ENCODE measurements at places on chromosomes 5 and 9.

DNA sequence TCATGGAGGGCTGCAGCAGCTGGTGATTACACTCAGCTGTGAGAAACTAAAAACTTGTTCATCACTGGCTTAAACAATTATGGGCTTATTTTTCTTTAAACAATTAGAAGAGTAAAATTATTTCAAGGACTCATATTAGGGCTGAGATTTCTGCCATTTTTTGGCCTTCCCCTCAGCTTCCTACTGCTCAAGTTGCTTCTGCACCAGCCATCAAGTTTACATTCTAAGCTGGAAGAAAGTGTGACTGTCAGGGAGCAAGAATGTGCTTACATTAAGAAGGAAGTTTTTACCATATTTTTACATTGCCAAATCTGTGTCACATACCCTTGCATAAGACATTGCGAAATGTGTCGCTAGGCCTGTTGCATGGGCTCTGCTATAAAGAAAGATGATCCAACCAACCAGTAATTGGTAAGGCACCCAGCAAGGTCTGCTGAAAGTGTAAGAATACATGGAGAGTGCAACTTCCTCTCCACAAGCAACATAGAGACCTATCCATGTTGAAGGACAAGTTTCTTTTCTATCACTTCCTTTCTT, 260.3 kb upstream of the CDH10 start:
- no peak for DNase-seq

GRCh38 chr5:134018154-134018985, 13.6 kb upstream of the VDAC1 start:
- no peak for DNase-seq

- DNase-seq = no peak
These were observed 378.1 kb upstream of the RFX3 start for GRCh38 chr9:3903906-3904305.

GRCh38 chr5:3598207-3598606, 2.6 kb downstream of the IRX1 start:
- no peak for DNase-seq

- peak; percentile 38 for DNase-seq
These were observed 75.5 kb downstream of the SGCD start for GRCh38 chr5:156402387-156402921.

- no peak for DNase-seq
These were observed 361.1 kb upstream of the IRX1 start for GRCh38 chr5:3234566-3234965.

DNA sequence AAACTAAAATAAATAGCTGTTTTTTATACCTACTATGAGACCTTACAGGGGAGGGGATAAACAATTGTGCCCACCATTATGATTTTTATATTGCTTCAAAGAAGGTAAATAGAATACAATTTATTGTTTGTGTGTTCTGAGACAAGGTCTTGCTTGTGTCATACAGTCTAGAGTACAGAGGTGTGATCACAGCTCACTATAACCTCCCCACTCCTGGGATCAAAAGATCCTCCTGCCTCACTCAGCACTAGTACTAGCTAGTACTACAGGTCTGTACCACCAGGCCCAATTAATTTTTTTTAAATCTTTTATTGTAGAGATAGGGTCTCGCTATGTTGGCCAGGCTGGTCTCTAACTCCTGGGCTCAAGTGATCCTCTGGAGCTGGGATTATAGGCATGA, 11.3 kb downstream of the TLE1 start:
- DNase-seq = no peak

GRCh38 chr9:107976767-107977166, 487.2 kb upstream of the KLF4 start:
- no peak for DNase-seq

DNA sequence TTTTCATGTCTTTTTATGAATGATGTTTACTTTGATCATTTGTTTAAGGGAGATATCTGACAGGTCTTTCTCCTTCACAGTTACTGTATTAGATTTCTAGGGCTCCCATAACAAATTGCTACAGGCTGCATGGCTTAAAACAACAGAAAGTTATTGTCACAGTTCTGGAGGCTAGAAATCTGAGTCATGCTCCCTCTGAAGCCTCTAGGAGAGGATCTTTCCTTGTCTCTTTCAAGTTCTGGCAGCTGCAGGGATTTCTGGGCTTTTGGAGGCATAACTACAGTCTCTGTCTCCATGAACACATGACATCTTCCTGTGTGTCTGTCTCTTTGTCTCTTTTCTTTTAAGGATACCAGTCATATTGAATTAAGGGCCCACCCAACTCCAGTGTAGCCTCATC, 557.3 kb upstream of the SEMA6A start:
- DNase-seq = no peak

DNA sequence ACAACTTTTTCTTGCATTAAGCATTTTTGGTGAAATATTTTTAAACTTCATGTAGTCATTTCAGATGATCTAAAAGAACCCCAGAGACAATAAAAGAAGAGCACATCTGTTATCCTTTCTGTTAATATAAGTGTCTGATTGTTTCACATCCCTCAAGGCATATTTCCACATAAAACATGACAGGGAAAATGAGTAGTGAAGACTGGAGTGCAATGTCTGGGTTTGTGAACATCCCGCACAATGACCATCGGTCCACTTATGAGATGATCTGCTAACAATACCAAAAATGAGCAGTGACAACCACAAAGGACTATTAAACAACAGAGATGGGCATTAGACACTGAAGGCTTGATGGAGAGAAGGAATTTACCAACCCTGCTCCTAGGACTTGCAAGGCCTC, 209.1 kb downstream of the NR2F1-AS1 start:
- no peak for DNase-seq

- DNase-seq = no peak
These were observed 340.4 kb upstream of the RGMB start for GRCh38 chr5:98433022-98433421.

DNA sequence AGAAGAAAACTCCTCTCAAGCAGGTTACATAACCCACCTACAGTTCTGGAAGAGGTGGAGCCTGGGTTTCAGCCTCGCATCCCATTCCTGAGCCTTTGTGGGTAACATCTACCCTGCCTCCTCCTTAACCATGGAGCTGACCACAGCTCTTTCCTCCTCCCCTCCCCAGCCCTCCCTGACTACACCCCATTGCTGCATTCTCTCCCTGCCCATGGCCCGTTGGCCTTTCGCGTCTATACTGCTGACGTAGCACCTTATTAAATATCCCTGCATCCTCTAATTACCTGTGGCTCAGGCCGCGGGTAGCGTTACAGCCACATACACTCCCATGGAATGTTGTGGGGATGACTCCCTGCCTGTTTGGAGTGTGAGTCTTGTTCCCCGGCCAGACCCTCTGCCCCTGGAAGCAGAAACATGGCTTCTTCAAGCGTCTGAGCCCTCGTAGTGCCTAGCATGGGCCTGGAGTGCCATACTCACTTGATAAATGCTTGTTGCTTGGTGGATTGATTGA, 72.8 kb downstream of the WWC1 start:
- DNase-seq = no peak

DNA sequence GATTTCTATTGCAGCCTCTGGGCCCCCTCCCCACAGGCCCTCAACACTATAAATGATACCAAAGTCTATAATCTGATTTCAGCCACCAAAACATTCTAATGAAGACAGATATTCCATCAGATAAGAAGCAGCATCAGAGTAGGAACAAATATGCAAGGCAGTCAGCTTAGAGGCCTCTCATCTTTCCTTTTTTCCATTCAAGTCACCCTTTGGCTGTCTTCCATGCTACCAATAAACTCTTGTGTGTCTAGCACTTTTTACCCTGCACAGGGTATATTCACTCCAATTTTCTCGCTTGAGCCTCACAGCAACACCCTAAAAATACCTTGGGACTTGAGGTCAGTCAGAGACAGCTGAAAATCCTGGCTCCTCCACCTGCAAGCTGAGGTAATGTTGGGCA, 193.7 kb downstream of the BRINP1 start:
- DNase-seq = no peak

DNA sequence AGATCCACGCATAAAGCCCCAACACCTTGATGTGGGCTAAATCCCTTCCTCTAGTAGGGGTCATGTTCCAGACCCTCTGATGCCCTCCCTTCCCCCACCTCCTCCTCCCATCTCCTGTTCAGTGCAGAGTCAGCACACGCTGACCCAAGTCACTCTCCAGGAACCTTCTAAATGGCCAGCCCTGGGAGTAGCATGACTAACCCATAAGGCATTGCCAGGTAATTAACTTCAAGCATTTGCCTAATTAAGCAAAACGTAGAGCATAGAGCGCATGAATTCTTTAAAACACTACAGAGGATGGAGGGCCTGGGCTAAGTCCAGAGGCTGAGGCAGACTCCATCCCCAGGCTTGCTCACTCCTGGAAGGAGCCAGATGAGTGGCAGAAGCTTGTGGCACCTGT, 276.3 kb upstream of the MSX2 start:
- no peak for DNase-seq

DNA sequence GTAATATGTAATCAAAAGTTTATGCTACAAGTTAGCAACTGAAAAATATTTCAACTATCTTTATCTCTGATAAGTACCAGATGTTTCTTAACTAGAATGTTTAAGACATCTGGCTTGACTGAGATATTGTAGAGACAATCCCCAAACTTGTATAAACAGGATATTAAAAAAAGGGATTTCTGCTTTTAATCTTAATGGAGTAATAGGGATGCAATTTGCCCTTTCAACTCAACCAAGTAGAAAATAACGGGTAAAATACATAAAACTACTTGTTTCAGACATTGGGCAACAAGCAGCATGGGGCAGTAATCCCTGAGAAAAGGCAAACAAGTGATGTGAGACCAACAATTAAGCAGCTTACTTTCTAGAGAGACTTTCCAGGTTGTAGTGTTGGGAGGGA, 9.4 kb upstream of the ADAMTS12 start:
- no peak for DNase-seq

DNA sequence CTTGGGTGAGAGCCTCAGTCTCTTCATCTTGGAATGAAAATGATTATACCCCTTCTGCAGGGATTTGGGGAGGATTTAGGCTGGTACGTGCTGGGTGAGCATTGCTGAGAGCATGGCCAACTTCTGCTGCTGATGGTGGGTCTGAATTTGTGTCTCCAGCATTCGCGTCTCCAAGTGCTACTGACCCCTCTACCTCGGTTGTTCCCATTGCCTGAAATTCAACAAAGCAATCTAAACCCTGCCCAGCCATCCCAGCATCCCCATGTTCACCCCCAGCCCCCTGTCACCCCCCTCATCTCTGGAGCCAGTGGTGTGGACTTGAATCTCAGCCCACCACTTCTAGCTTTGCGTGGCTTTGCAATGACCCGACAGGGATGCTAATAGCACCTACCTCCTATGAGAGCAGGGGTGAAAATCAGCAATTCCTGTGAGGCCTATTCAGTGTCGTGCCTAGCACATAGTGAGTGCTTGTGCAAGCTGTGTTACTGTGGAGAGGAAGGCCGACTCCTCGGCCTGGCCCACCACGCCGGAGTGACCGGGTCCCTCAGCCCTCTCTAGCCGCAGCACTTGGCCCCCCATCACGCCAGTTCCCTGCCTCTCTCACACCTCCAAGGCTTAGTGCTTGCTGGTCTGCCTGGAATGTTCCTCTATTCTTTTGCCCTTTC, 43.4 kb upstream of the SH3PXD2B start:
- DNase-seq = no peak

DNA sequence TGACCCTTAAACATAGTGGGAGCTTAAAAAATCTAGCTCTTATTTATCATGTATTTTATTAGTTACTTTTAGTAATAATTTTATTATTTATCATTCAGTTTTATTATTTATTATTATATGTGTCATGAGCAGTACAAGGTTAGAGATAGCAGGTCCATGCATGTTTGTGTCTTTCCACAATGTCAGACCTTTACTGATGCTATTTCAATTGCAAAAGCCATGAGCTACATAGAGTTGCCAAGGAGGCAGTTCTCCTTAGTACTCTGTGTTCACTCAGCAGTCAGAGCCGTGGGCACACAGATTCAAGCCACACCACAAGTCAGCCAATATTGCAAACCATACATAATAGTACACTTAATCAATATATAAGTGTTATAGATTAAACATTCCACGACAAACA, 157.9 kb upstream of the NTRK2 start:
- DNase-seq = no peak

DNA sequence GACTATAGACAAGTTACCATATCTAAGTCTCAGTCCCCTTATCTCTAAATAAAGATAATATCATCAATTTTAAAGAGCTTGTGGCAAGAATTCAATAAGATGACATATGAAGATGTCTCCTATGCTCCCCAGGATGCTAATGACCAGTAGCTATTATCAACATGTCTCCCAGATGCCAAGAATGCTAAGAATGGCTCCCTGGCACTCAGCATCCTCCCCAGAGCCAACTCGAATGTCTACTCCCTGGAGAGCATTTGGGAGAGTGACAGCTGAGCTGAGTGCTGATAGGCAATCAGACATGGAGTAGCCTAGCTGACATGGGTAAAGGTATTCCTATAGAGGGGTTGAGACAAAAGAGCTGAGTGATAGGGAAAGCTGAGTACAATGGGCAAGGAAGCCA, 15.9 kb downstream of the P4HA2 start:
- no peak for DNase-seq

DNA sequence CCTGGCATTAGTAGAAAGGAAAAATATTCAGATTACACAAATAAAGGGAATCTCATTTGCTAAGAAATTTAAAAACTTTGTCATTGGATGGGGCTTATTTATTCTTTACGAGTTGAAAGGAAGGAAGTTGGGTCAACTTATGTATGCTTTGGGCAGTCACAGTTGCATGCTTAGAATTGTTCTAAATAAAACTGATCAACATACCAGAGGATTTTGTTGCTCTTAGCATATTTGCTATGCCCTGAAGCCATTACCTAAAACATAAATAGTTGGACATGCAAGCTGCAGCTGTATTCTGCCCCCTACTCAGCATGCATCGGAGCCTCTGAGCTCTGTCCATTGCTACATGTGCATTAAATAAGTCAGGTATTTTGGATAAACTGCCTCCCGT, 172.7 kb upstream of the MEF2C start:
- DNase-seq = no peak

DNA sequence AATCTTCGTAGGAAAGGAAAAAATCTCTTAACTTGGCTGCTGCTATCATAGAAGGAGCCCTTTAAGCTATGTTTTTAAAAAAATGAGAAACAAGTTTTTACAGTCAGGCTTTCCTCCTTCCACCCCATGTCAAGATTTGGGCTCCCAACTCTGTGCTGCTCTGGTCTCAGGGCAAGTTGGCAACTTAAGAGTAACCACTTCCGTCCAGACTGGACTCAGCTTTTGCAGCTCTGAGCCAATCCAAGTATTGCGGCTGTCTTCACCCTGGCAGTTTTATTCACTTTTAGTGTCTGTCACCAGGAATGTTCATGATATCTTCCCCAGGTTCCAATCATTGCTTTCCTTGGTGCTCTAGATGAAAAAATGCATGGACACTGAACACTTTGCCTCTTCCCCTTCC, 115.9 kb upstream of the GAS1 start:
- DNase-seq = no peak

DNA sequence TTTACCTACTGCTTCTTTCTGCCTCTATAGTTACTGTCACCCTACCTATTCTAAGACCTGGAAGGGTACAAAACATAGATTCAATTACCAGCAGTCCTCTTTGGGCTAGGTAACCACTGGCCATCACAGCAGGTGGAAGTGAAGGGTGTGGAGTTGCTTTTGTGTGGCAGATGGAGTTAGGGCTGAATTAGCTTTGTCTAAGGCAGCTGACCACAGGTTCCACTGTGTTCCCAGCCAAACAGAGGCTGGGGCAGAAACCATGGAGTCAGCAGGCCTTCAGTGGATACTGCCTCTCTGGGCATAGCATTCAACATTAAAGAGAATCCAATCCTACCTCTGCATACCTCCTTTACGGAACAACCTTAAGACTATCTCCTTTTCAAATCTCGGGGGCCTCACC, 254.2 kb downstream of the RFX3 start:
- DNase-seq = no peak
